Activated naive CD8-positive, alpha-beta T cell treated with anti-CD3 and anti-CD28 coated beads for 36 hours (primary cell): ENCODE measurements at places on chromosomes 16 and 17. TPM values are rescaled to one million over a fixed set of nuclear protein-coding genes. Genes with fewer than 3 reads are reported as not detected.

DNA sequence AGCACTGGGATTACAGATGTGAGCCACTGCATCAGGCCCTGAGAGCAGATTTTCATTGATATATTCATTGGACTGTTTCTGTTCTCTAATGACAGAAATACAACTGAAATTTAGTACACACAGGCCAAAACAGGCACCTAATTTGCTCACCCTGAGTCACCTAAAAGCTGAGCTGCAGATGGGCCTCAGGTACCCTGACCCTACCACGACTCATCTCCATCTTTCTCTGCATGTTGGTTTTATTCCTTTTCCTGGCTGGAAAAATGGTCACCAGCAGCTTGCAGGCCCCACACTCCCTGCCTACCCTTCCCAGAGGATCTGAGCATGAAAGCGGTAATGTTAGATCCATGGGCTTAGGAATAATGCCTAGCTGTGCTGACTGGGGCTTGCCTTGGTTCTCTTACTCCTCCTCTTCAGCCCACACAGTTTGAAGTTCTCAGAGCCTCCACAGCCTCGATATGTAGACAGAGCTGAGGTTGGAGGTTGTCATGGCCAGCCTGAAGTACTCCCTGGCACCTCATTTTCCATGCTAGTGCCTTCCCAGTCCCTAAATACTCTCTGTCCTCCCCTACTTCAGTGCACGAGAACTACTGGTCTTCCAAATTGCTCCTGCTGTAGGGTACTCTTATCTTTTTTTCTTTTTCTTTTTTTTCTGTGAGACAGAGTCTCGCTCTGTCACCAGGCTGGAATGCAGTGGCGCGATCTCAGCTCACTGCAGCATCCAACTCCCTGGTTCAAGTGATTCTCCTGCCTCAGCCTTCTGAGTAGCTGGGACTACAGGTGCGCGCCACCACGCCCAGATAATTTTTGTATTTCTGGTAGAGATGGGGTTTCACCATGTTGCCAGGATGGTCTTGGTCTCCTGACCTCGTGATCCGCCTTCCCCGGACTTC lies 51.1 kb downstream of the CENPV start:
- no peaks in the 10 kb centered on the region for H3K27me3 ChIP-seq
- H3K36me3 ChIP-seq, result peaks cover 7% of the 10 kb centered on the region
- DNase-seq, result no peak

- peaks cover 9% of the 10 kb centered on the region for H3K4me1 ChIP-seq
- peak overlapping the region; percentile 80 for H3K4me3 ChIP-seq
- H3K27me3 ChIP-seq, result peaks cover 6% of the 10 kb centered on the region
- peaks cover 3% of the 10 kb centered on the region for H3K36me3 ChIP-seq
These were observed 34.9 kb upstream of the ZC3H18 start for GRCh38 chr16:88535191-88535856.

DNA sequence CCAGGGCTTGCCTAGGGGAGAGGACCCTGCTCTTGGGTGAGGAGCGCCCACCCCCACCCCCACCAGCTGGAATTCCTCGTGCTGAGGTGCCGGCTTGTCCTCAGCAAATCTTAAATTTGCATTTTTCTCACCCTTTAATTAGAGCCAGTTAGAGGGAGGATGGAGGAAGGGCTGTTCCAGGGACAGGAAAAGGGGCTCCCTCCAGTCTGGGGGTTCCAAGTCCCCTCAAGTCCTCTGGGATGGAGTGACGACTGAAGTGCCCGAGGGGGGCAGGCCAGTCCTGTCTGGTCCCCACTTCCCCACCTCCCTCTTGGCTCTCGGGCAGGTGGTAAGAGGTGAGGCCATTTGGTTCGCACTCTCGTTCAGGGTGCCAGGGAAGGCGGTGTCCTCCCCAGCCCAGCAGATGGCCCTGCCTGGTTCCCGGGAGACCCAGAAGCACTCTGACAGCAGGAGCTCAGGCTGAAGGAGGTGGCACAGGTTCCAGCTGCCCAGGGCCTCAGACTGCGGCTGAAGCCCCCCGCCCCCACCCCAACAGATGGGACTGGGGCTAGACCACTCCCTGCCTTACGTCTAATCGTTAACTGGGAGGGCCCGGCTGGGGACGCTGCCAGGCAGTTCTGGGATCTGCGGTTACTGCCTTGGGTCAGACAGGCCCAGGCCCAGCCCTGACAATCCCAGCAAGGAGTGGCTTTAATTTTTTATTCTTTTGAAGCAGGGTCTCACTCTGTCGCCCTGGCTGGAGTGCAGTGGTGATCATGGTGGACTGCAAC lies 2.2 kb downstream of the RAB26 start:
- H3K4me3 ChIP-seq, result peak overlapping the region; percentile 66
- H3K27me3 ChIP-seq, result peaks cover 12% of the 10 kb centered on the region
- peak overlapping the region; percentile 96 for H3K27ac ChIP-seq

DNA sequence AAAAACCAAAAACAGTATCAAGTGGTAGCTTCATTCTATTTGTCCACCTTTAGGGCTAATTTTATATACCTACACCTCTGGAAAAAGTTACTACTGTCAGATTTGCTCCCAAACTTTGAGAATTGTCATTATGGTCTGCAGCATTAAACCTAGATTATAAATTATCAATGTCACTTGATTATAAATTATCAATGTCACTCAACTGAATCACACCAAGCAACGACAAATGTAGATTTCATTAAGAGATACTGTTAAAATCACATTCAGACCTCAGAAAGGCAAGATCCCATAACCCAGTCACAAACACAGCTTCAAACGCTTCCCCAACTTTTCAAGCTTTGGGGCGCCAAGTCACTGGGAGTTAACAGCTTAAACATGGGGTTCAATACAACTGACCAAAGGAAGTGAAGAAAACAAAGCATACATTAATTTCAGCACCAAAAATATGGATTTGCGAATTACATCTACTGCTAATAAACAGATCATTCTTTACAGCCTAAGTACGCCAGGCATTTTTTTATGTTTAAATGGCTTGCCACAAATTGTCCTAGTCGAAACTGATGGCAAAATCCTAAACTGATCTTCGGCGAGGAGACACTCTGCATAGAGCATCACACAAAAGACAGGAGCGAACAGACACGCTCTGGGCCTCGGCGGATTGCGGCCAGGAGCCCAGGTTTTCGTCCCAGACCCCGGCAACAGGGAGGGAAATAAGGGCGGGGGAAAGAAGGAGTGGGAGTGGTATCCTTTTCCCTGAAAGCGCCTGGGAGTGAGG lies 981 bp downstream of the GLG1 start:
- peaks cover 55% of the 10 kb centered on the region for H3K4me1 ChIP-seq
- H3K4me3 ChIP-seq, result peak overlapping the region; percentile 97
- no peak for DNase-seq
- H3K27me3 ChIP-seq, result no peaks in the 10 kb centered on the region

GRCh38 chr16:84096447-84097005 lies 20.2 kb downstream of the MBTPS1 start:
- H3K36me3 ChIP-seq, result peaks cover 13% of the 10 kb centered on the region
- H3K27me3 ChIP-seq, result no peaks in the 10 kb centered on the region
- H3K27ac ChIP-seq, result no peak overlapping the region
- DNase-seq, result no peak
- peaks cover 22% of the 10 kb centered on the region for H3K4me1 ChIP-seq
- H3K4me3 ChIP-seq, result no peak overlapping the region

DNA sequence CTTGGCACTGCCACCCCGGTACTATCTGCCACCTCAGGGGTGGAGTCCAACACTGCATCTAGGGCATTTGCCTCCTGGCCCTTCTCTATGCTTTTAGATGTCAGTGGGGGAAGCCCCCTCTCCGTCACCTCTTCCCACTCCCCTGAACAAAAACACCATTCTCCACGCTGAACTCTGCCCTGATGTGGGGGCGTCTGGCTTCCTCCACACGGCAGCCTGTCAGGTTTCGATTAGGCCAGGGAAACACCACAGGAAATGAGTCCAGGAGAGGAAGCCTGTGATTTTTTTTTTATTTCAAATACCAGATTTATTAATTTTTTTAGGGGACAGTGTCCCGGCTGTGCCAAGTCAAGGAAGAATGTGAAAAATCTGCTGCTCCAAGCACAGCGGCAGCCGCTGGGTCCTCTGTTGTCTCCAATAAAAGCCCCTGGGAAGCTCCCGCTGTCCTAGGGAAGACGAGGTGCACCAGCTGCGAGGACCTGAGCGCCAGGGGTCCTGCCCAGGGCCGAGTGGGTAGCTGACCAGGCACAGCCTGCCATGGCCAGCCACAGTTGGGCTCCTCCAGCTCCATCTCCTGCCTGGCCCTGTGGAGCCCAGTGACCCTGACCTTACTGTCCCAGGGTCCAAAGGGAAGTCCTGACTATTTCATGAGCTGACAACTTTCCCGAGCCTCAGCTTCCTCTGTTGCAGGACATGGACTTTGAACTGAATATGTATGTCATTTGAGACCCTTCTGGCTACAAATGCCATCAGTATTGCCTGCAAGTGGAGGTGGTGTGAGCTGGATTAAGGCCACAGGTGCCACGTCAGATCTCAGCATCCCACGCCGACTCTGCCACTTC lies 336.7 kb downstream of the FOXL1 start:
- peaks cover 22% of the 10 kb centered on the region for H3K27me3 ChIP-seq
- no peaks in the 10 kb centered on the region for H3K4me1 ChIP-seq
- H3K4me3 ChIP-seq, result no peak overlapping the region
- H3K36me3 ChIP-seq, result no peaks in the 10 kb centered on the region

- H3K27ac ChIP-seq, result no peak overlapping the region
- no peaks in the 10 kb centered on the region for H3K36me3 ChIP-seq
- H3K27me3 ChIP-seq, result peaks cover 4% of the 10 kb centered on the region
- no peaks in the 10 kb centered on the region for H3K4me1 ChIP-seq
- H3K4me3 ChIP-seq, result no peak overlapping the region
These were observed 457.0 kb upstream of the ZFHX3 start for GRCh38 chr16:73504591-73505575.

GRCh38 chr16:1613211-1613622 lies 1.1 kb downstream of the CRAMP1 start:
- H3K36me3 ChIP-seq, result peaks cover 24% of the 10 kb centered on the region
- peak overlapping the region; percentile 79 for H3K27ac ChIP-seq
- no peak for DNase-seq
- H3K27me3 ChIP-seq, result peaks cover 5% of the 10 kb centered on the region
- H3K4me1 ChIP-seq, result peaks cover 30% of the 10 kb centered on the region
- H3K4me3 ChIP-seq, result peak overlapping the region; percentile 94

DNA sequence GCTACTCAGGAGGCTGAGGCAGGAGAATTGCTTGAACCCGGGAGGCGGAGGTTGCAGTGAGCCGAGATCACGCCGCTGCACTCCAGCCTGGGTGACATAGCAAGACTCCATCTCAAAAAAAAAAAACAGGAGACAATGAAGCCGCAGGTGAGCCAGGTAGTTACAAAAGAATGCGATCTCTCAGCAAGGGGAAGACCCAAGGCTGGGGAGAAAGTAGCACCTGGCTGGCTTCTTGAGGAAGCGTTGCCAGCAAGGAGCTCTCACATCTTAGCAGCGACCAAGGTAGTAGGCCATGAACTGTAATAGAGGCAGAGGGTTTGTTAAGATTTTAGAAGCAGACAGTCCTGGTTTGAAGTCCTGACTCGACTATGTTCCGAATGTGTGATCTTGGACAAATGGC lies 175.0 kb downstream of the AIPL1 start:
- H3K27me3 ChIP-seq, result peaks cover 69% of the 10 kb centered on the region
- H3K4me3 ChIP-seq, result no peak overlapping the region
- no peaks in the 10 kb centered on the region for H3K4me1 ChIP-seq
- H3K27ac ChIP-seq, result no peak overlapping the region

DNA sequence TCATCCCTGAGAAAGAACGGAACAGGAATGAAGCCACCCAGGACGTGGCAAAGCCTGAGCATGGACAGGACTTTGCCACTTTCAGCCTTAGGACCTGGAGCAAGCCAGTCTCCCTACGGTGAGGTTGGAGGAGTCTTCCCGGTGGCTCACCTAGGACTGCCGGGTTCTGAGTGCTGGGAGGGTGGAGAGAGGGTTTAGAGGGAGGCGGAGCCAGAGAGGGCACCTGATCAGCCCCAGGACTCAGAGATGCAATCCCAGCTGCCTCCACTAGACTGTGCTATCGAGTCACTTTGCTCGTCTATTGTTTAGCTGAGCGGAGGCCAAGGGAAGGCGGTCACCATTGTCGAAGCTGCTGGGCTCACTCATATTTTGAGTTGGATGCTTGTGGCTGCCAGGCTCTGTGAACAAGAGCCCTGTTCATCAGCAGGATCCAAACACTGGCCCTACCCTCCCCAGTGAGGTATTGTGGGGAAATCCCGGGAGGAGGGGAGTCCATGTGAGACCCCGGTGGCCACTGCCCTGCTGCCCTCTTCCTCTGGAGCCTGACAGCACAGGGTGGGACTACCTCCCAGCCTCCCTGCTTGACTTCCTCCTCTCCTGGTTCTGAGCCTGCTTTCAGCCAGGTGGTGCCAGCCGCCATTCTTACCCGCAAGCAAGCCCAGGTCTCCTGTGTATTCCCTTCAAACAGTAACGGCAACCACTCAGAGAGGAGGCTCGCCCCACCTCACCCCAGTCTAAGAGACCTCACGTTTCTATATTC lies 7.0 kb downstream of the KRT14 start:
- no peak overlapping the region for H3K27ac ChIP-seq
- no peaks in the 10 kb centered on the region for H3K4me1 ChIP-seq
- no peaks in the 10 kb centered on the region for H3K36me3 ChIP-seq
- peak; percentile 74 for DNase-seq
- peaks cover 60% of the 10 kb centered on the region for H3K27me3 ChIP-seq
- H3K4me3 ChIP-seq, result no peak overlapping the region

GRCh38 chr17:58265271-58265670 lies 15.5 kb downstream of the MPO start:
- no peaks in the 10 kb centered on the region for H3K36me3 ChIP-seq
- peaks cover 63% of the 10 kb centered on the region for H3K27me3 ChIP-seq
- no peak overlapping the region for H3K4me3 ChIP-seq
- no peaks in the 10 kb centered on the region for H3K4me1 ChIP-seq

GRCh38 chr17:72240333-72240732 lies 119.5 kb downstream of the SOX9 start:
- H3K27me3 ChIP-seq, result peaks cover 13% of the 10 kb centered on the region
- no peaks in the 10 kb centered on the region for H3K4me1 ChIP-seq
- no peak overlapping the region for H3K27ac ChIP-seq

- H3K4me1 ChIP-seq, result peaks cover 6% of the 10 kb centered on the region
- no peak overlapping the region for H3K4me3 ChIP-seq
- no peaks in the 10 kb centered on the region for H3K36me3 ChIP-seq
- no peak overlapping the region for H3K27ac ChIP-seq
These were observed 7.2 kb upstream of the CCDC182 start for GRCh38 chr17:57752031-57752905.

GRCh38 chr16:63907251-63907650 lies 1214.6 kb downstream of the CDH11 start:
- peaks cover 2% of the 10 kb centered on the region for H3K36me3 ChIP-seq
- no peak for DNase-seq
- no peak overlapping the region for H3K4me3 ChIP-seq
- H3K27ac ChIP-seq, result no peak overlapping the region
- H3K4me1 ChIP-seq, result no peaks in the 10 kb centered on the region
- H3K27me3 ChIP-seq, result no peaks in the 10 kb centered on the region

KCNG4 gene
- total RNA-seq, result not detected

WNK4 gene
- 0.26 TPM for total RNA-seq

TNFAIP1 gene
- total RNA-seq, result 22.2 TPM

TVP23A gene
- total RNA-seq, result not detected

GCGR gene
- total RNA-seq, result not detected

PPM1E gene
- total RNA-seq, result 0.06 TPM

PRSS21 gene
- 11.2 TPM for total RNA-seq

TP53TG3B gene
- not detected for total RNA-seq

CNP gene
- 64.9 TPM for total RNA-seq
